Skin of body (tissue), 3 donors: ENCODE measurements at places on chromosomes 12 and 14. TPM values are rescaled to one million over a fixed set of nuclear protein-coding genes. Genes with fewer than 3 reads are reported as not detected.

Gene PSEN1
- 43.5 TPM for total RNA-seq

Gene RNF34
- total RNA-seq = 50.0 TPM

- DNase-seq = no peak
These were observed 41.6 kb downstream of the CNTN1 start for GRCh38 chr12:40733871-40734270.

DNA sequence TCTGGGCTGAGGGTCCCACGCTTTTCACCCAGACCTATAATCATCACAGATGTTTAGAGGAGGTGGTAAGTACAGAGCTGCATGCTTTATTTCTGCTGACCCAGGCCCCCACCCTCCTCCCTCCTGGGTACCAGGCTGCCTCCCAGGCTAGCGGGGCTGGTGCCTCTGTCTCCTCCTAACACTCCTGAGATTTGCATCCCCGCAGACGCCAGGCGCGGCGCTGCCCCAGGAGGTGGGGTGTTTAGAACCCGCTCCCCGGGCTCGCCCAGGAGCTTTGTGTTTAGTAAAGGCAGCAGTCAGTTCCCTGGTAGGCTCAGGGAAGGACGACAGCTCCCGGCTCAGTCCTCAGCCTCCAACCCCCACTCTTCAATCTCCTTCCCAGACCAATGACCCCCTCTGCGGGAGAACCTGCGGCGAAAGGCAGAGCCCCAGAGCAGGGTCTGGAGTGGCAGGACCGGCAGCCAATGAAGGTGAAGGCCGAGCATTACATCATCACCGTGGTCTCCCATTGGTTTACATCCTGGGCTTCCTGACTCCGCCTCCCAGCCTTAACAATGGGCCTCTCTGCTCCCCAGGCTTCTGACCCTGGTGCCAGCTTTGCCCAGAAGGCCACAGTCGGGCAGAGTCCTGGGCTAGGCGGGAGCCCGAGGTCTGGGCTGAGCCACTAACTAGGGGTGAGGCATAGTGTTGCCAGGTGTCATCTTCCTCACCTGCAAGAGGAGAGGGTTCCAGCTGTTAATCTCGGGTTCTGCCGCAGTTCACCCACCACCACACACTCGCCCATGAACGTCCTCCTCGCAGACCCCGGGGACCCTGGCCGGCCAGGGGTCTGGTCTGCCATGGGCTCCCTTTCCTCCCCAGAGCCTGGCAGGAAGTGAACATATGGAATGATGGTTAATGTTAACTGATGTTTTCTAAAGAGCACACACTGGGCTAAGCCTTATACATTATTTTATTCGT, 57.5 kb downstream of the CALM1 start:
- peak; percentile 34 for DNase-seq

Gene IL26
- not detected for total RNA-seq

DNA sequence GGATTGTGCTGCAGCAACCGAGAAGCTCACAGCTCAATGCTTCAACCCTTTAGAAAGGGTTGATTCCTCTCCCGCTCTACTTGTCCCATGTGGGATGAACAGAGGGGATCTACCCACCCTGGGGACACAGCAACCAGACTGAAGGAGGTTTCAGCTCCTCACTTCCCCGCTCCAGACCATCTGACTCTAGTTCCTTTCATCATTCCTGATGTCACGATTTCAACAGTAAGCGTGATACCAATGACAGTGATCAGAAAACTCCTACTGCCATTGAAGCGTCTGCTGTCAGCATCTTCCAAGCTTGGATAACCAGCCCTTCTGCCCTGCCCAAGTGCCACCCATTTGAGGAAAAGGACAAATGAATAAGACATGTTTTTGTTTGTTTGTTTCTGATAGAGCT, 14.3 kb downstream of the SERPINA1 start:
- DNase-seq = no peak

DNA sequence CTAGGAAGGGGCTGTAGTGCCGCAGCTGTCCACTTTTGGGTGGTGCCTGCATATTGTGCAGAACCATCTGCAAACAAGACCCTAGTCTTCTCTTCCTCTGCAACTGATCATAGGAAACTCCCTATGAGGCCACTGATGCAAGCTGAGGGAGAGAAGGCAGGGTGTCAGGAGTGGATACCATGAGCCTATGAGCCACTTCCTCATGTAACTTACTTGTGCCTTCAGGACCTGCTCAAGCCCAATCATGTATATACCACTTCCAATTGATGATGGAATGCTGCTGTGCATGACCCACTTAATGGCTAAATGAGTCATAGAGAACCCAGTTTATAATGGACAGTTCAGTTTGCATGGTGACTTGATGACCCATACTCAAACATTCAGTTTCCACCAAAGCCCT, 107.9 kb downstream of the ALG10B start:
- DNase-seq = no peak

Gene NFYB
- total RNA-seq = 17.6 TPM

DNA sequence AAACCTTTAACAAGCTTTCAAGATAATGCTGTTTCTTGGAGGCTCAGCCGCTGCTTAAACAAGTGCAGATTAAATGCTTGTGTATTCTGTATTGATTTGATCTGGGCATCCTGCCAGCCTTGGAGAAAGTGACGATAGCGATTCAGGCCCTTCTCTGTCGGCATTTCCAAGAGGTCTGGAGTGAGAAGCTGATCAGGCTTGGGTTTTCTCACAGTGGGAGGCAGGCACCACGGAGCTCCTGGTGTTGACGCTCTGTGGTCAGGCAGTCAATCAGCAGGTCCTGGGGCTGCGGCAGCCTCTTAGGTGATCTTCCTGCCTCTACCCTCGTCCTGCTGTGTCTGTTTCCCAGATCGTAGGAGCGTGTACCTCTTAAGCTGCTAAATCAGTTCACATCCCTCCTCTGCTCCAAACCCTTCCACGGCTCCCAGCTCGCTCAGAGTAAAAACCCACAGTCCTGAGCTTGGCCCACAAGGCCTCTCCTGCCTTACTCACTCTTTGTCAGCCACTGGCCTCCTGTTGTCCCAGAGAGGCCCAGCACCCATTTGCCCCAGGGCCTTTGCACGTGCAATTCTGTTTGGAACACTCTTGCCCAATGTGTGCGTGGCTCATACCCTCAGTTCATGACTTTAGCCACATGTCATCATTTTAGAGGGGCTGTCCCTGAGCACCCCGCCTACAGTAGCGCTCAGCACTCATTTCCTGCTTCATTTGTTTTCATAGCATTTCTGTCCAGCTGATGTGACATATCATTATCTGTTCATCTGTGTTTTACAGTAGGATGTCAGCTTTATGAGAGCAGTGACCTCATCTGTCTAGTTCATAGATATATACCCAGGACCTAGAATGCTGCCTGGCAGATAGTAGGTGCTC, 155.4 kb downstream of the AACS start:
- no peak for DNase-seq

- DNase-seq = no peak
These were observed 28.1 kb downstream of the APOBEC1 start for GRCh38 chr12:7637615-7638014.

GRCh38 chr14:56590535-56590960, 10.9 kb downstream of the TMEM260 start:
- DNase-seq = no peak

Gene HOXC4
- 3.6 TPM for total RNA-seq

GRCh38 chr14:33914676-33915516, 36.0 kb downstream of the EGLN3 start:
- DNase-seq = no peak

DNA sequence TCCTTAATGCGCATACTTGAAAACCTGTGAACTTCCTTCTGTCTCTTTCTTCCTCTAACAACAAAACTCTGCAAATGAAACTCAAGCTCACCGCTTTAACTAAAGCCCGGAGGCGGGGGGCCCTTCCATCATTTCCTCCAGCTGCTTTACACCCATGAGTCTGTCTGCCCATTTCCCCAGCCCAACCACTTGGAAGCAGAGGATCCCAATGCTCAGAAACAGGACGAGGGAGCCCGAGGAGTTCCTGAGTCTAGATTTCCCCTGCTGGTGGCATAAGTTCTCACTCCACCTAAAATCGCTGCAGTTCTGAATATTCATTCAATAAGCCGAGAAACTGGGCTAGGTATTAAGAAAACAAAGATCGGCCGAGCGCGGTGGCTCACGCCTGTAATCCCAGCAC, 30.8 kb downstream of the GPR19 start:
- DNase-seq = no peak

DNA sequence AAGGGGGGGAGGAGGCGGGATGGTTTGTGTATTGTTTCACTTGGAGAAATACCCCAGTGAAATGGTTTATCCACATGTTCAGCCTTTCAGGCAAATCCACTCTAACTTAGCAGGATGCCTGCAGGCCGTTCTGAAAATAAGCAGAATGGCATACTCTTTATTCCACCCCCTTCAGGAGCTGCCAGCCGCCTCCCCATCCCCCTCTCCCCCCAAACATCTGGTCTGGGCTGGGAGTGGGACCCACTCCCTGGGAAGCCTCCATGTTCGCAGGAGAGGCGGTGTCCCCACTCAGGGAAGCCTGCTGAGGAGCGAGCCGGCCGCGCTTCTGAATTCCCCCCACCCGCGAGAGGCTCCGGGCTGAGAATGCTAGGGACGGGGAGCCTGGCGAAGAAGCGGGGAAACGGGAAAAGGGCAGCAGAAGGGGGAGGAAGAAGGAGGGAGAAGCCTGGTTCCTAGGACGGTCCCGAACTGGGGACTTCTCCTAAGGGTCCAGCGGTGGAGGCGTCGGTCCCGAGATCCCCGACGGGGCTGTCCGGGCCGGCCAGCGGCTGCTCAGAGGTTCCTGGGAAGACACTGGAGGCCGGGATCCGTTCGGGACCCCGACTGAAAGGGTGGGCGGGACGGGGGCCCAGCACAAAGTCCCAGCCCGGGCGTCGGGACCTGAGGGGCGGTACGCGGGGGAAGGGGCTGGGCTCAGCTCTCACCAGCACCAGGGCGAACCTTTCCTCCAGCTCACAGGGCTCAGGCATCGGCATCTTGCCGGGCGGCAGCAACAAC, 666 bp downstream of the FMNL3 start:
- DNase-seq = peak; percentile 57

Gene KRT78
- 13.7 TPM for total RNA-seq

- DNase-seq = no peak
These were observed 70.0 kb upstream of the DICER1 start for GRCh38 chr14:95227279-95227860.

- no peak for DNase-seq
These were observed 53.5 kb downstream of the RAB35 start for GRCh38 chr12:120062976-120063579.

Gene SNAPC1
- total RNA-seq = 5.8 TPM

Gene PIK3C2G
- 18.1 TPM for total RNA-seq
